ENCODE measurements at places on chromosomes 2 and 18.

- DNase-seq = no peak
These were observed 33.7 kb upstream of the PDIA6 start for GRCh38 chr2:10846110-10846861.

DNA sequence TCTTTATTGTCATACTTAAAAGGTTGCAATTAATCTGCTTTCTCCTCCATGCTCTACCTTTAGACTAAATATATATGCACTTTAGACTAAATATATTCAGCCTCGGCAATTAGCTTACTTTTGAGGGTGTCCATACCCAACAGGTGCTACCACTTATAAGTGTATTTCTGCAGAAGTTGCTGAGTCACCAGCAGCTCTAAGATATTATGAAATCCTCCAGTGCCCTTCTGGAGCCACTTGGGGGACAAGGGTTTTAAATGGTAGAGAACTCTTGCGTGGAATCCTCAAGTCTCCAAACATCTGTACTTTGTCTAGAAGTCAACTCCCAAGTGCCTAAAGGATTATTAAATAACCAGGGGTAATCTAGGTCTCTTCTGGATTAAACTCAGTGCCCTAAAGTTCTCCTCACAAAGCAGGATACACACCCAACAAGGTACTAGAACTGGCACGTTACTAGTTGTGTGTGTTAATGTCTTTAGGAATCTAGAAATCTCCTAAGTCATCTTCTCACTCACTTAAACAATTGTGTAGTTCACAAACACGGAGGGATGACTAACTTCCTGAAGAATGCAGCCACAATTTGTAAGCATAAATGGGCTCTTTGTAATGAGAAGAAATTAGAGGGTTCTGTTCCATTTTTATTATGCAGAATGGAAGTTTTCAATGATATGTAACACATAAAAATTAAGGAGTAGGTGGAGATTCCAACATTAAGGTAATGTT, 159.7 kb downstream of the CD226 start:
- no peak for DNase-seq

DNA sequence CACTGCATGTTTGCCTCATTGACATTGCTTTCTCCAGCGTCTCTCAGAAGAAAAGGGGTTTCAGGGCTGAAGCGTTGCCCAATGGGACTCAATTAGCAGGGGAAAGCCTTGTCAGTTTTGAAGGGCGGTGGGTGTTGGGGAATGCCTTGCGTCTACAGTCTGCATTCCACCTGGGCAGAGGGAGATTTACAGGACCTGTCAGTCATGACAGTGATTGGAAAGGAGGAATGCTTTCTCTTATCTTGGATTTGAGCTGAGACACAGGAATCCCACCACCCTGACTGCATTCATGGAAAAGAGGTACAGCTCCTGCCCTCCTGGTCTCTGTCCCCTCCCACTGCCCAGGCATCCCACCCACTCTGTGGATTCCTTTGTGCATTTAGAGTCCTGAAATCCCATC, 123.9 kb downstream of the ACKR3 start:
- no peak for DNase-seq

- no peak for DNase-seq
These were observed 10.8 kb upstream of the NAB1 start for GRCh38 chr2:190637903-190638618.

Measured in activated T-cell treated with anti-CD3 and anti-CD28 coated beads for 48 hours (primary cell).